ENCODE measurements at places on chromosomes 4 and X.
A peak's percentile ranks its signal among the peaks of the same experiment; 100 is the strongest.

- peak; percentile 31 for DNase-seq
These were observed 101.6 kb downstream of the PDE5A start for GRCh38 chr4:119526786-119527550.

GRCh38 chr4:54001668-54002365 is 62.6 kb downstream of the CHIC2 start:
- no peak for DNase-seq

- no peak for DNase-seq
These were observed 29.3 kb upstream of the SCOC start for GRCh38 chr4:140344101-140344500.

- DNase-seq: no peak
These were observed 367.4 kb downstream of the UNC5C start for GRCh38 chr4:95181243-95181995.

DNA sequence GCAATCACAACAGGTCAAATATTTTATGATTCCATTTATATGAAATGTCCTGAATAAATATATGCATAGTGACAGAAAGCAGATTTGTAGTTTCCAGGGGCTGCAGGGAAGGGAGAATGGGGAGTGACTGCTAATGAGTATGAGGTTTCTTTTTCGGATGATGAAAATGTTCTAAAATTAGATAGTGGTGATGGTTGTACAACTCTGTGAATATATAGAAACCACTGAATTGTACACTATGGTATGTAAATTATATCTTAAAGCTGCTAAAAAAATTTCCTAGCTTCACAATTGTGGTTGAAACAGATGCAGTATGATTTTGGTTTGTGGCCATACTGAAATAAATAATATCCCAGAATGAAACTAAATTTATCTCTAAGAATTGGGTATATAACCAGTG is 12.9 kb upstream of the IL2 start:
- no peak for DNase-seq

GRCh38 chr4:98522636-98523395 is 135.6 kb downstream of the TSPAN5 start:
- DNase-seq: peak; percentile 92

DNA sequence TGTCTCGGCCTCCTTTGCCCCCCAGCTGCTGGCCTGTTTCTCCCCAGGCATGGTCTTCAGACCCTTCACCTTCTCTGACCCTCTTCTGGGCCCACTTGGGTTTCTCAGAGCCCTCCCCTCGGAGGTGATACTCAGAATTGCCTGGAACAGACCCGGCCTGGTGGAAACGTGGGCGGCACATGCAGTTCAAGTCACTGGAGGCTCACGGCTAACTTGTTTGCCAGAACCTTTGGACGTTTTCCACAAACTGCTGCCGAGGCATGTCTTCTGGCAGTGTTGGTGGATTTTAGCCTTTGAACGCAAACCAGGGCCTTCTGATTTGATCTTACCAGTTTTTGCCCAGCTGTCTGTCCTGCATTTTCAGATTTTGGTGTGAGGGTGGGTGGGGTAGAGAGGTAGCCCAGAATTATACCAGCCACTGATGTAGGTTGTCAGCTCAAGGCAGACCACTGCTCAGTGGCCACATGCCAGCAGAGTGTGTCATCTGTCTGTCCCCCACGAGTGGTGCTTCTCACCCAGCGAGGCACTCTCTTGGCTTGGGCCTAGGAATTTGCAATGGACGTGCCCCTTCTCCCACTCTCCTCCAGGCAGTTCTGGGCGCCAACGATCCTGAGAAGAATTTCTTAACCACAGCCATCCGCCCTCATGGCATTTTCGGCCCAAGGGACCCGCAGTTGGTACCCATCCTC is 32.5 kb upstream of the ZNF185 start:
- no peak for DNase-seq

GRCh38 chr4:85180533-85180932 is 214.0 kb upstream of the WDFY3 start:
- DNase-seq: no peak

GRCh38 chrX:67725471-67725870 is 181.7 kb downstream of the AR start:
- DNase-seq: peak; percentile 13

GRCh38 chr4:138675685-138676084 is 339.9 kb upstream of the NOCT start:
- DNase-seq: no peak

GRCh38 chr4:175997291-175997690 is 68.3 kb upstream of the WDR17 start:
- DNase-seq: no peak

GRCh38 chr4:181968371-181968770 is 274.8 kb upstream of the TENM3 start:
- peak; percentile 77 for DNase-seq

GRCh38 chr4:62474802-62475201 is 1274.7 kb downstream of the ADGRL3 start:
- DNase-seq: peak; percentile 14

DNA sequence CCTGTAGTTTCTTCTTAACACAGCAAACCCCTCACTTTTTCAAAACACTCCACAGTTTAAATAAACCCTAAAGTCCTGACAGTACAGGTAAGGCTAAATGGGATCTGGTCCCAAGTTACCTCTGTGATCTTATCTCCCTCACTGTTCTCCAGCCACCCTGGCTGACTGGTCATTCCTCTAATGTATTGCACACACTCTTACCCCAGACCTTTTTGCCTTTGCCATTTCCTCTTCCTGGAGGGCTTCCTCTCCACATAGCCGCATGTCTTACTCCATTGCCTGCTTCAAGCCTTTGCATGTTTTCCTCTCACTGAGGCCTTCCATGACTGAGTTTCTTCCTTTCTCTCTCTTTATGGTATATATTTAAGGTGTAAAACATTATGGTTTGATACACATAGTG is 19.5 kb upstream of the ANXA3 start:
- no peak for DNase-seq

DNA sequence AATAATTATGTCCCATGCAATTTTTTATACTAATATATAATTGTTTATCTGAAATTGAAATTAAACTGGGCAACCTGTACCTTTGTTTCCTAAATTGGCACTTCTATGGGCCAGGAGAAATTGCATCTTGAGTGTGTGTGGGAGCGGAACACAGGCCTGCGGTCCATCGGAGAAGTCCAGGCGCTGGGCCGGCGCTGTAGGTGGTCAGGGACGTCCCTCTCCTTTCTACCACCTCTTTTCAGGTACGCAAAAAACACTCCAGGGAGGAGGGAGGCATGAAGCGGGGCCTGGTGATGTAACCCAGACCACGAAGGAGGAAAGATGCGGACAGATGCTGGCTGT is 717 bp downstream of the MGAT4D start:
- no peak for DNase-seq

- no peak for DNase-seq
These were observed 17.2 kb upstream of the GTPBP6 start for GRCh38 chrX:335758-336155.

DNA sequence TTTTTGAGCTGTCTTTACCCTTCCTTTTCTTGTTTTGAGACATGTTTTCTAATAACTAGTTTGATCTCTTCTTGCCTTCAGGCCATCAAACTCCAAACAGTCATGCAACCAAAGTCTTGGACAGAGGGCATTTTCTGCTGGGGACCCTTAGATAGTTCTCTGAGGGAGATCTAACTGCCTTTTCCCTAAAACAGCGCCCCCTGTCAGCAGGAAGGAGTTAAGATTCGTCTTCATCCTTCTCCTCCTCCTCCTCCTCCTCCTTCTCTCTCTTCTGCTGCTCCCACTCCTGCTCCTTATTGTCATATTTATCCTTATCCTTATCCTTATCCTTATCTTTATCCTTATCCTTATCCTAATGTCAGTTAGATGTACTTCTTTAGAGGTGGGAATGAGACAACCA is 417.2 kb downstream of the TRAM1L1 start:
- DNase-seq: no peak
